ENCODE measurements at places on chromosomes 1 and 21. TPM values are rescaled to one million over a fixed set of nuclear protein-coding genes. Genes with fewer than 3 reads are reported as not detected.

GRCh38 chr1:180930687-180931086, 18.0 kb downstream of the KIAA1614 start:
- DNase-seq, result no peak

GRCh38 chr1:57461405-57461804, 37.5 kb upstream of the DAB1 start:
- no peak for DNase-seq

- DNase-seq, result no peak
These were observed 90.4 kb downstream of the KCNK1 start for GRCh38 chr1:233704170-233704897.

- DNase-seq, result no peak
These were observed 106.8 kb downstream of the EPHB2 start for GRCh38 chr1:22817462-22817861.

- no peak for DNase-seq
These were observed 51.9 kb downstream of the LRRN2 start for GRCh38 chr1:204633665-204634064.

DNA sequence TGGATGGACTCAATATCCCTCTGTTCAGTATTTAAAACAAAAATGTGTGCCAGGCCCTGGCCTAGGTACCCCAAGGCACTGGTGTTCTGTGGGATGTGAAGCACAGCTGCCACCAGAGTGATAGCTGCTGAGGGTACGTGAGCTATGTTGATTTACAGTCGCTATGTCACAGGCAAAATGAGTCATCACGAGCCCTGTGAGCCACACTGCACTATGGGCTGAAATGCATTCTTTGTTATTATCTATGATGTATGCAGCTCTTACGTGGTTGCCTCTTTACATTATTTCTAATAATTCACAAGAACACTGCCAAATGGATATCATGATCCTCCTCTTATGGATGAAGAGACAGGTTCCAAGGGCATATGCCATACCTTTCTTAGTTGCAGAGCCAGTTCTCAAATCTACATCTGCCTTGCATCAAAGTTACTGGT, 2.1 kb downstream of the TEX38 start:
- DNase-seq, result no peak

- DNase-seq, result no peak
These were observed 72.8 kb upstream of the CD1D start for GRCh38 chr1:158107916-158108315.

GRCh38 chr1:30507401-30508174, 215.8 kb downstream of the MATN1 start:
- DNase-seq, result no peak

DNA sequence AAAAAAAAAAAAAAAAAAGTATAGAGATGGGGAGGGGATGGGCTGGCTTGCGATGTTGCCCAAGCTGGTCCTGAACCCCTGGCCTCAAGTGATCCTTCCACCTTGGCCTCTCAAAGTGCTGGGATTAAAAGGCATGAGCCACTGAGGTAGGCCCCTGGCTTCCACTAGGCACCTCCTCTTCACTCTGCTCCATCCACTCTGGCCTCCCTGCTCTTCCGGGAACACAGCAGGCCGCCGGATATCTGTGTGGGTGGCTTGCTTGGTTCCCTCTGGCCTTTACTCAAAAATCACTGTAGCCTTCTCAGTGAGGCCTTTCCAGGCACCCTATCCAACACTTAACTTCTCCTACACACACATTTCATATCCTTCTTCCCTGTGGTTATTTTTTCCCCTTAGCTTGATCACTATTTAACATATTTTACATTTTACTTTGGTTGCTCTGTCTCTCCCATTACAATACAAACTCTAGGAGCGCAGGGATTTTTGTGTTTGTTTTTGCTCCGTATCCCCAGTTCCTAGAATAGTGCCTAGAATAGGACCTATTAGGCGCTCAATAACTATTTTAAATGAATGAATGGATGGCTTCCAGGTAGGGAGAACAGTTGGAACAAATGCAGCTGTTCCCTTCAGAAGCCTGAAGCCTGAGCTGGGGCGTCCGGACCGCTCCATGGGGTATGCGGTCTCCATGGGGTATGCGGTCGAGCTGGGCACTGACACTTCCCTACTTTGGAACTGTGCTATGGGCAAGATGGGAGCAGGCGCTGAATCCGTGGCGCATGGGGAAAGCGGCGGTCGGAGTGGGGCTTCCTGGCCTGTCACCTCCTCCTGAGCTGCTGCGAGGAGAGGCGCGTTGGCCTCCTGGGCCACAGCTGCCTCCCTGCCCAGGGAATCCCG, 46.7 kb downstream of the H3-3A start:
- no peak for DNase-seq

- DNase-seq, result no peak
These were observed 70.8 kb downstream of the JAK1 start for GRCh38 chr1:64895500-64895899.

GRCh38 chr1:212459656-212460055, 26.9 kb downstream of the NENF start:
- no peak for DNase-seq

DNA sequence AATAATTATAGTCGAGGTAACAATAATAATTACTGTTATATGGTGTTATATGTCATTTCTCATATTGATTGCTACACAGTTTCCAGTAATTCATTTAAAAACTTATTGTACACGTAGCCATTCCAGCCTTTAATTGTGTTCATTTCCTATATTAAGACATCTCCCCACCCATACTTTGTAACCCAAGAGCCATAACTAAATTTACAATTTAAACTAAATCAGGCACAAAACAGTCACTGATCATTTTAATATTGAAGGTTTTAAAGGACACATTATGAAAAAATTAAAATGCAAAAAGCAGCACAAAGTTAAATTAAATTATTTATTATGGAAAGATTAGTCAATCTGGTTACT, 487.0 kb downstream of the DPYD start:
- no peak for DNase-seq

GRCh38 chr1:92346866-92347640, 48.2 kb downstream of the RPAP2 start:
- DNase-seq, result no peak

GRCh38 chr1:57784356-57784755, 360.5 kb upstream of the DAB1 start:
- no peak for DNase-seq

GRCh38 chr1:87252406-87252805, 76.3 kb upstream of the LMO4 start:
- no peak for DNase-seq

The FAM72A gene
- 6.7 TPM for polyA plus RNA-seq

The PBX1 gene
- polyA plus RNA-seq, result 161 TPM

The CD164L2 gene
- 0.20 TPM for polyA plus RNA-seq

The ACBD3 gene
- polyA plus RNA-seq, result 78.1 TPM
